ENCODE measurements at places on chromosomes 2 and 18.

GRCh38 chr18:72360634-72361033 lies 183.5 kb downstream of the CBLN2 start:
- no peak for DNase-seq

DNA sequence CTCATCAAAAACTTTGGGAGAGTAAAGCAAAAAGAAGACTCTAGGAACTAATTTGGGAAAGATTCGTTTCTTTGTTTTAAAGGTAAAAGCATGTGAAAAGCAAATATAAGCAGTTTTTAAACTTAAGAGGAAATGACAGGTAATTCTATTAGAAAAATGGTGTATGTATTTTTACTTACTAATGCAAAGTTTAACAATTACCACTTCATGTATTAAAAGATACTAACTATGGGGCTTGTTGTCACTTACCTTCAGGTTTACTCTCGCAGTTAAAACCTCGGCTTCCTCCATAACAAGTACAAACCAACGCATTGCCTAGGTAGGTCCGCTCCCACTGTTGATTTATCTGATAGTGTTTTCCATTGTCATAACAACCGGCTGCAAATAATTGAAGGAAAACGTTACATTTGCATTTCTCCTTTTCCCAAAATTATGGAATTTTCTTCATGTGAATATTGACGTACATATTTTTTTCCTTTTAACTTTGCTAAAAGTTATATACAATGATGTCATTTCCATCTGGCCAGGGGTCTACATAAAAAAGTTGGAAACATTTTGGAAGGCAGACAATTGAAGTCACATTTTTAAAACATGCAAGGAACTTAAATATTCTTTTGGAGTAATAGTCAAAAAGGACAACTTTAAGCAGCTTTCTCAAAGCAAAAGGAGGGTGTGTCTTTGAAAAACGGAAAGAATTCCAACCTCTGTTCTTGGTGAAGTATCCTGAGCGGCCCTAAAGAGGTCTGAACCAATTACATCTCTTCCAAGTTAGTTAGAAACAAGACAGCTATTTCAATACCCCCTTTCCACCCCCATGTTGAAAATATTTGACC lies 1.2 kb downstream of the FN1 start:
- DNase-seq = no peak

- DNase-seq = no peak
Measured at GRCh38 chr18:13382954-13383827, 164.6 kb downstream of the LDLRAD4 start.

DNA sequence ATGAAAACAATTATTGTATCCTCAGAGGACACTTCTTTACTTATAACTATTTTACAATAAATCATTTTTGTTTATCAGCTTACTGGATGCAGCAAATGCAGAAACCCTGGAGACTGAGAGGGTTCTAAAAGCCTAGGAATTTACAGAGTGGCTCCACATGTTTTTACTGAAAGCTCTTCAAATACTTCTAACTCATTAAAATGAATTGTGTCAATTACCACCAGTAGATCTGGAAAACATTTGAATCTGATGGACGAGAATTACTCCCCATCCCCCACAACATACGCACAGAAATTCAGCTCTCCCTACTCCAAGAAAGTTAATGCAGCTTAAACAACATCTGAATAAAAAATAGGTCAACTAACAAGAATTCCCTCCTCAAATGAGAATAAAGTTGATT lies 319.8 kb upstream of the FIGN start:
- no peak for DNase-seq

- DNase-seq = no peak
Measured at GRCh38 chr2:237456200-237456843, 30.7 kb upstream of the MLPH start.

- DNase-seq = peak; percentile 35
Measured at GRCh38 chr2:181312515-181312927, 144.7 kb upstream of the ITGA4 start.

- DNase-seq = no peak
Measured at GRCh38 chr2:10592652-10593051, 97.1 kb downstream of the NOL10 start.

- DNase-seq = peak; percentile 8
Measured at GRCh38 chr2:222613715-222614331, 42.1 kb downstream of the FARSB start.

- peak; percentile 10 for DNase-seq
Measured at GRCh38 chr2:101560780-101561315, 85.9 kb upstream of the RFX8 start.

GRCh38 chr2:112201696-112202430 lies 53.0 kb downstream of the ZC3H8 start:
- DNase-seq = no peak

- DNase-seq = no peak
Measured at GRCh38 chr2:56688661-56689060, 504.9 kb downstream of the CCDC85A start.

- DNase-seq = no peak
Measured at GRCh38 chr2:12170121-12170520, 423.7 kb downstream of the LPIN1 start.
